HT-29 (cell line): ENCODE measurements at places on chromosomes 2 and 18. TPM values are rescaled to one million over a fixed set of nuclear protein-coding genes. Genes with fewer than 3 reads are reported as not detected.
A peak's percentile ranks its signal among the peaks of the same experiment; 100 is the strongest.

Gene ICA1L
- total RNA-seq: 0.97 TPM in 1 of 2 replicates, not detected in the other

Gene HOXD12
- 2.2 TPM in 1 of 2 replicates, not detected in the other for total RNA-seq

Gene PROKR1
- total RNA-seq: not detected in 2 replicates

Gene KRTCAP3
- 29.3 and 30.4 TPM in 2 replicates for total RNA-seq

Gene RBBP8
- total RNA-seq: 16.4 and 17.2 TPM in 2 replicates

Gene SLC23A3
- 5.9 and 9.9 TPM in 2 replicates for total RNA-seq

Gene LYPD1
- total RNA-seq: not detected in 2 replicates

DNA sequence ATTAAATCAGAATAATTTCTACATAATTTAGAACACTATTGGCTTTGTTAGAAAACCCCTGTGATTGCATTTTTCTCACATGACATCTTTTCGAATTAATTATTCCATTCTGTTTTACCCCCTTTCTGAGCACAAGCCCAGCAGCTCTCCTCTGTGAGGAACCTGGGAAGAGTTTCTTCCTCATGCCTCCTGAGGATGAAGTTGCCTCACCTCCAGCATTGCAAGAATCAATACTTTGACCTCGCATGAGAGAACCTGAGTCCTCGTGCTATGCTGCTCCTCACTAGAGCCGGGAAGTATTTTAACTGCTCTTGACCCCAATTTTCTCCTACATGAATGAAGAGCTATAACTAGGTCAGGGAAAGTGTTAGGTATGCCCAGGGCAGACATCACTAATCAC, 77.1 kb upstream of the RAPH1 start:
- no peak for DNase-seq

DNA sequence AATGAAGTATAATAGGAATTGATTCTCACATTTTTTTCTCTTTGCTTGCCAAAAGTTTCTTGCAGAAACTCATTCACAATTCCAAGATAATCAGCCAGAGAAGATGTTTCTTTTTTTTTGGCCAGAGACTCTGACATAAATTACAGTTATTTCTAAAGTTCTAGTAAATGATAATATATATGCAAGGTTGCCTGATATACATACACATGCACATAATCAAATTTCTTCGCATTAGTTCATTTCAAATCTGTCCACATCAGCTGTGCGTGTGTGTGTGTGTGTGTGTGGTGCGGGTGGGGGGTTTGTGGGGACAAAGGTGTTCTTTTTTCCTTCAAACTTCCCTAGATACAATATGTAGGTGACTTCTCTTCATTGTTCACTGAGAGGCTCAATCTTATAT, 33.2 kb downstream of the OSGEPL1 start:
- DNase-seq: no peak

GRCh38 chr2:233461481-233461891, 105.1 kb downstream of the USP40 start:
- DNase-seq: no peak

DNA sequence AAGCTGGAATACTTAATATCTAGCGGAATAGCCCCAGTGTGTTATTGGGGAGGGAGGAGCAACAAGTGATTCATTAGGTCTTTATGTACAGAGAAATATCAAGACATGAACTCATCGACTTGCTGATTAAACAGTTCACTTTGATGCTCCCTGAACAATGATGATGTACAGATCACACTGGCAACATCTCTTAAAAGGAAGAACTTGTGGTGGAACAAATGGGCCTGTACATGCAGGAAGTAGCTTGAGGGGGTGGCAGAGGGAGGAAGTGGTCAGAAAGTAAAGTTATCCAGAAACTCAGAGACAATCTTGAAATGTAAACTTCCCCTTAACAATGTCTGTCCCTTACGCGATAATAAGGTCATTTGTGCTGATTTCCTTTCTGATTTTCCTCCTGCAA, 90.5 kb downstream of the NXPH2 start:
- no peak for DNase-seq

GRCh38 chr2:72104821-72105588, 42.7 kb downstream of the CYP26B1 start:
- DNase-seq: peak; percentile 3

- no peak for DNase-seq
Observed at GRCh38 chr18:58635891-58636290, 7.0 kb upstream of the ALPK2 start.

DNA sequence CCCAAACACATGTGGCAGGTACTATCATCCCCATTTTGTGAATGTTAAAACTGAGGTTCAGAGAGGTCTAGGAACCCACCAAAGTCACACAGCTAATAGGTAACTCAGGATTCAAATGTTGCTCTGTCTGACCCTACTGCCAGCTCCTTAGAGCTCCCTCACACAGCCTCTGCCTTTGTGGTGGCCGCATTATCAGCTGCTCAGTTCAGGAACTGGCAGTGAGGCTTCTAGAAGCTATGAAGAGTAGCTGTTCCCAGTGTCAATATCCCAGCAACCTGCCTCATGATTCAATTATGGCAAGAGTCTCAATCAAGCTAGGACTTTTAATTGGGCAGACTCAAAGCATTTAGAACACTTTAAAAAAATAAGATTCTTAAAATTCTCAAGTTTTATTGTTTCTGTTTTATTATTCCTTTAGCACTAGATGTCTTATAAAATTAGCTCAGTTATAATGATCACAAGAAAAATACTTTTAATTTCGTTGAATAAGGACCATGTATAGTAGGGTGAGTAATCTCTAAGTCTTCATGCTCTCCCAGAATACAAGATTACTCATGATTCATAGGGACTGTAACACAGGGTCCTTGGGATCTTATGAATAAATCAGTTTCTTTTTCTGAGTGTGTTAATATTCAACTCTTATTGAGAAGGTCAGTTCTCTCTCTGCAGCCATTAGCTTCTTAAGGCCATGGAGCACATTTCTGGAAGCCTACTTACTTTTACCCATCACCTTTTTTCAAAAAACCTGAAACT, 342.7 kb downstream of the RND3 start:
- DNase-seq: no peak

DNA sequence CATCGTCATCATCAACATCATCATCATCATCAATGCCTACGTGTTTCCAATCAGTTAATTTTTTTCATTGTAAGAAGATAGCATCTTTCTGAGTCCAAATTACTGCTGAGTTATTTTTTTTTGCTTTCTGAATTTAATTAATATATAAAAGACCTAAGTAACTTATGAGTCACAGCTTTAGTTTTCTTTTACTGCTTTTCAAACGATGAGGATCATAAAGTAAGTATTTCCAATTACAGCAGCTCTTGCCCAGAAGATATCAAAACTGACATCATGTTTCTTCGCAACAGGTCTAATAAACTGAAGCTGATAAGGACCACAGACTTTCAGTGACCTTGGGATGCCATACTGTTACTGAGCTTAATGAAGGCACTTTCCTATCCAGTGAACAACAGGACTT, 442.2 kb downstream of the DSEL start:
- DNase-seq: no peak

DNA sequence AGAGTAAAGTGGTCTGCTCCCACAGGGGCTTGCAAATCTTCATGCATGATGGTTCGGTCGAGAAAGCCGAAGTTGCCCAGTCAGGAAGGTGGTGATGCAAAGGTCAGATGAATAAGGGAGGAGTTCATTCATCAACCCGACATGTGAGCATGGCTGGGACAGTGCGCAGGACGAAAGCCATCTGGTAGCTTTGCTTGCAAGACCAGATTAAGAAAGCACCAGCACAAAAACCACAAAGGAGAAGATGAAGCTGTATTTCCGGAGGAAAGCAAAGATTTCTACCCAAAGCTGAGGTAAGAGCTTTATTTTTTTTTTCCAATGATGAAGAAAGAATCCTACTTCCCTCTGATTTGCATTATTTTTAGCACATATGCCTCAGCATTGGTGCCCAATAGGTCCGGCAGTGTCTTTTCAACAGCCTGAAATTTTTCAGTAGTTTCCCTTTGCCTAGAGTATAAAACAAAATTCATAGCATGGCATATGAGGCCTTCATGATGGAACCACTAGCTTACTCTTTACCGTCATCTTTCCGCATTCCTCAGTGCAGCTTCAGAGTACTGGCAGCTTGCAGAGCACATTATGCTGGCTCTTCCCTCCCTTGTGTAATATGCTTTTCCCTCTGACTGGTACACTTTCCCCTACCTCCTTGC, 112.0 kb upstream of the THOC1 start:
- DNase-seq: no peak

- no peak for DNase-seq
Observed at GRCh38 chr2:41329040-41329439, 718.8 kb upstream of the PKDCC start.

DNA sequence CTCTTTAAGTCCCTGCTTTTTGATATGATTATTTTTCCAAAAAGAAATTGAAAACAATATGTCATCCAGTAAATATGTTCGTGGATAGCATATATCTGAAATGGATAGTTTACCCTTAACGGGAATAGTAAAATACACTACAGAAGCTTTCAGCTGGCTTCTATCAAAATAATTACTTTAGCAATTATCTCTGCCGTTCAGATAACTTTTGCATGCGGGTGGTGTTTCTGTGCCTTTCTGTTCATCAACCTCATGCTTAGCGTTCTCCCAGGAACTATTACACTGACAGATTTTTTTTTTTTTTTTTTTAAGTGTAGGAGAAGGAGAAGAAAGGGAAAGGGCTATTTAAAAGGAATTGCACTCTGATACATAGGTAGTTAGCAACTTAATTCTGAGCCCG, 53.6 kb downstream of the TSHZ1 start:
- DNase-seq: no peak

GRCh38 chr2:158359846-158360245, 96.7 kb downstream of the CCDC148 start:
- DNase-seq: peak; percentile 74

- DNase-seq: no peak
Observed at GRCh38 chr2:186611526-186611925, 21.7 kb downstream of the ITGAV start.

- no peak for DNase-seq
Observed at GRCh38 chr2:158795195-158795924, at the start of gene DAPL1. DAPL1 (plus strand) TSS chr2:158795317; CDS start chr2:158795373, 56 bp downstream.

DNA sequence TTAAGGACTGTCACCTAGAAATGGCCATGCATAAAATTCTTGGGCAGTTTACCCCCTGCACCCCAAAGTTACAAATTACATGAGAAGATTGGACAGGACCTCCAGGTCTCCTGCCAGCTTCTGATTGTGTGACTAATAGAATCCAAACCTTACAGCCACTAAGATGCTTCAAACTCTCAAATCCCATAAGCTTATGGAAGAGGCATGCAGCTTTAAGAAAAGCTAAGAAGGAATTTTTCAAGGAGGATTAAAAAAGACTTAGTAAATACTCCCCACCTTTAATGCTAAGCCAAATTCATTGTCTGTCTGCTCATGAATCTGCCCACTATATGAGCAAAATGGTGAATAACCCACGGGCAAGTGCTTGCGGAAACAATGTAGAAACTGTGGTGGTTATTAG, 86.3 kb downstream of the MAIP1 start:
- DNase-seq: no peak

GRCh38 chr2:201139836-201140604, 24.1 kb downstream of the CFLAR start:
- no peak for DNase-seq

DNA sequence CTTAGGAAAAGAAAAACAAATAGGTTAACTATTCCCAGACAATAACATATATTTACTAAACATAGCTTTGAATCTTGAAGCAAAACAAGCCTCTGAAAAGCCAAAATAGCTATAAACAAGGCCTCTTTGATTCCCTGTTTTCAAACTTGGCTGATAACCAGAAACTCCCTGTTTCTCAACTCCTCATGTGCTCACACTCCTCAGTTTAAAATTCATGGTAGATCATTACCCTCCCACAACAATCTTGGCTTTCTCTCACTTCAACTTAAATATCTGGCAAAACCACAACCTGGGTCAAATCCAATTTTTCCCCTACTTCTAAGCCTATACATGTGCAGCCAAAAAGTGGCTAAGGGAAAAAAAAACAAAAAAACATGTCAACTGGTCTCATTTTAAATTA, 15.6 kb downstream of the SUCLG1 start:
- no peak for DNase-seq

- no peak for DNase-seq
Observed at GRCh38 chr2:105571445-105571987, 172.7 kb upstream of the FHL2 start.

DNA sequence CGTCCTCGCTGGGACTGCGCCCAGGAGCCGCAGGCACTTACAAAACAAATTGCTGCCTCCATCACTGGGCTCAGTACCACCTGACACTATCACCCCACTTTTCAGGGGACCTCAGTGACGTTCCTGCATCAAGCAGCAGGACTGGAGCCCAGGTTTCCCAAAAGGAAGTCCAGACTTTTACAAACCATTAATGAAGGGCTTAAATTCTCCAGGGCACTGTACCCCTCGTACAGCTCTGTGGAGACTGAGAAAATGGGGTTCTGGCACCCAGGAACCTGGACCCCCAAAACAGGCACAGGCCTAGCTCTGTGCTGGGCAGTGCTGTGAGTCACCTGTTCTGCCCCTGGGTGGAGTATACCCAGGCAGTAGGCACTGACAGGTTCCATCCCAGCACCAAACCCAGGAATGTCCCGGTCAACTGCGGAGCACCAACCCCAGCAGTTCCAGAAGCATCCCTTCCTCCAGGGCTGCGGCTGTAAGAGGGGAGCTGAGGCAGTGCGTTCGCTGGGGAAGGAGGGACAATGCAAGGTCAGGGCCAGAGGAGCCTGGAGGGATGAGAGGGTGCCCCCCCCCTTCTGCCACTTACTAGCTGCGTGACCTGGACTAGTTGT, 24.6 kb upstream of the NOTO start:
- DNase-seq: peak; percentile 14

DNA sequence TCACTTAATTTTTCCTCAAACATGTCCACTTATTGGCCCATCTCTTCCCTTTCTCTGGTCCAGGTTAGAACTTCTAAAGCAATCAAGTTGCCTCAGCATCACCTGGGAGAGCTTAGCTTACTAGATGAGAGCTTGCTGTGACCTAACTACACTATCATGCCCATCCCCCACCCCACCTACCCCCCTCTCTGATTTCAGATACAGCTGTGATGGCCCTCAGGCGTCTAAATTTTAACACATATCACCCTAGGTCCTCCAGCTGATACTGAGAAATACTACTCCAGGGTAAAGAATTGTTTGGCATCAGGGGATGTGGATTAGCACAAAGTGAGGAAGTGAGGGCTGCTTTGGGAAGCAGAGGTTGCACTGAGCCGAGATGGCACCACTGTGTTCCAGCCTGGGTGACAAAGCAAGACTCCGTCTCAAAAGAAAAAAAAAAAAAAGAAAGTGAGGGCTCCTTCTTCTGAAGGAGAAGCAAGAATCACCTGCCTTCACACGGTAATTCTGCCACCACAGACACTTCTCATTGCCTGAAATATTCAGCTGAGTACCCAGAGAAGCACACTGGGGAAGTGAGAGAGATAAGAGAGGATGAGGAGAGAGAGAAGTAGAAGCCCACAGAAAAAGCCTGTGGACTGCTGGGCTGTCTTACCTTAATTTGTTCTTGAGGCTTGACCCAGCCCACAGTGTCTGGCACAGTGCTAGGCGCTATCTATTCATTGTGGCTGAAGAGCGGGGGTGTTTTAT, 263.4 kb downstream of the ASXL3 start:
- DNase-seq: no peak

- no peak for DNase-seq
Observed at GRCh38 chr18:51229328-51229727, 31.8 kb upstream of the MEX3C start.
